ENCODE measurements at places on chromosomes 5 and 9.

GRCh38 chr5:98905857-98906688, 22.7 kb downstream of the CHD1 start:
- no peak for DNase-seq

- no peak for DNase-seq
Measured at GRCh38 chr5:175248416-175248905, 195.5 kb downstream of the DRD1 start.

DNA sequence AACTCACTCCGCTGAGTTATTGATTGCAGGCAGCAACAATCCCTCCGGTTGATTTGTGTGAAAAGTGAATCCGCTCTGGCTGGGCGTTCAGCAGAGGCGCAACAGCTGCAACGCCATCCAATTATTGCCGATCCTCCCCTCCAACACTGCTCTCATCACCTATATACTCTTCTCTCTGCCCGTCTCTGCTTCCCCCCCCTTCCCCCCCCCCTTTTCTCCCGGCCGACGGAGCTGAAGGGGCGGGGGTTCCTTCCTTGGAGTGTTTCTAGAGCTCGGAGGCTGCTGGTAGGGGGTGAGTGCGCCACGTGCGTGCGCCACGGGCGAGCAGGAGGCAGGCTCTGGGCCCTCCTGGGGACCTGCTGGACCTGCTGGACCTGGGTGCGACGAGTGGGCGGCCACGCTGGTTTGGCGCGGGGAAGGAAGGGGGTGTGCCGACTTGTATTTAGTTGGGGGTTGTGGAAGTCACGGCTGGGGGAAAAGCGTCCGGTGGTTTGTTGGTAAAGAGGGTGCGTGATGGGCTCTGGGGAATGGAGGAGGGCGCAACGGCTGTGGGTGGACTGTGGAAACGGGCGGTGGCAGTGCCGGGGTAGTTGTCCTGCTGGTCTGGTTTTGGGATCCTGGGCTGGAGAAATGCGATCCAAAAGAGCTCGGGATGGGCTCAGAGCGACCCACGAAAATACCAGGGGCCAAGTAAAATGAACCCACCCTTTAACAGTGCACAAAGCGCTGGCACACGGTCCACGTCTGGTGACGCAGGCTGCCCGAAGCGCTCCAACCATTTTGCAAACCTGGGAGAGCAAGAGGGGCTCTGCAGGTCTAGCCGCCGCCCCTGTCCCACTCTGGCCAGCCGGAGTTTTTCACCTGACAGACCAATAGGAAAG, 6.4 kb upstream of the MEF2C start:
- DNase-seq = no peak

- no peak for DNase-seq
Measured at GRCh38 chr9:107593224-107593870, 103.8 kb upstream of the KLF4 start.

- no peak for DNase-seq
Measured at GRCh38 chr5:178416919-178417318, 173.3 kb downstream of the COL23A1 start.

- DNase-seq = no peak
Measured at GRCh38 chr5:176781638-176782570, 28.5 kb upstream of the UNC5A start.
